ENCODE measurements at places on chromosomes 2 and 18. TPM values are rescaled to one million over a fixed set of nuclear protein-coding genes. Genes with fewer than 3 reads are reported as not detected.
A peak's percentile ranks its signal among the peaks of the same experiment; 100 is the strongest.

DNA sequence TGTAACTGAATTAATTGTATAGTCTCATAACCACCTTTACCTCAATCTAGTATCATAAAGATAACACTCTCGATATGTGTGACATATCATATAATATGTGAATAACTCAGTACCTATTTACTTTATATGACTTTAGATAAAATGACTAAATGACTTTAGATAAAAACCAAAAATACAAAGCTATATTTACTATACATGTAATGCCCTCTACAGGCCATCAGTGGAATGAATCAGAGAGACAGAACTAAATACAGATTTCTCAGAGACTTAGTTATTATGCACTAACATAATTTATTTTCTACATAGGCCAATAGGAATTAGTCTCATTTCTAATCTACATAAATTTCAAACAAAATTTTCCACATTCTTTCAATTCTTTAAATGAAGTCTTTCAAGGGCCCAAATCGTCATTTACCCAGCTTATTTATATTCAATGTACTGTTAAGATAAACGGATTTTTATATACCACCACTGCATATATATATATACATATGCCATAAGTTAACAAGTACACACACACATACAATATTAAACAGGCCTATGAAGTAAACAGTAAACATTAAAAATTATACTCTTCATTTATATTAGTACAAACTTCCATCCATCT, 219.9 kb downstream of the EXOC6B start:
- H3K27ac ChIP-seq = no peak overlapping the region
- peaks cover 6% of the 10 kb centered on the region for H3K4me1 ChIP-seq
- no peak overlapping the region for H3K4me3 ChIP-seq
- H3K27me3 ChIP-seq = no peaks in the 10 kb centered on the region

XDH gene
- total RNA-seq = 0.91 TPM

DNA sequence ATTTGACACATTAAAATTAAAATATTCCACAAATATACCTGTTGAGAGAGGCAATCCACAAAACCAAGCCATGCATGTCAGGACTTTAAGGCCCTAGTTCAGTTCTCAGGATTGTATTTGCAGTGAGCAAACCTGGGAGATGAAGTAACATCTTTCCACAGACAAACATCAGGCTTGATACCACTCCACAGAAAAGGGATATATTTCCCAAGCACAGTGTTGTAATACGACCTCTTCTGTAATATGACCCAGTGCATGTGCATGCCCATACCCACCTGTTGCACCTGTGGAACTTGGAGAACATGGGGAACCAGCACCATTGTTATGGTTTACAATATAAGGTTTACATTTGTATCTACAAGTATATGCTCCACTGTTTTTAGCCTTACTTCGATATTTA, 184.0 kb downstream of the PDE11A start:
- no peak overlapping the region for H3K27ac ChIP-seq
- no peaks in the 10 kb centered on the region for H3K4me1 ChIP-seq
- no peak for DNase-seq

LHCGR gene
- total RNA-seq = not detected

DNA sequence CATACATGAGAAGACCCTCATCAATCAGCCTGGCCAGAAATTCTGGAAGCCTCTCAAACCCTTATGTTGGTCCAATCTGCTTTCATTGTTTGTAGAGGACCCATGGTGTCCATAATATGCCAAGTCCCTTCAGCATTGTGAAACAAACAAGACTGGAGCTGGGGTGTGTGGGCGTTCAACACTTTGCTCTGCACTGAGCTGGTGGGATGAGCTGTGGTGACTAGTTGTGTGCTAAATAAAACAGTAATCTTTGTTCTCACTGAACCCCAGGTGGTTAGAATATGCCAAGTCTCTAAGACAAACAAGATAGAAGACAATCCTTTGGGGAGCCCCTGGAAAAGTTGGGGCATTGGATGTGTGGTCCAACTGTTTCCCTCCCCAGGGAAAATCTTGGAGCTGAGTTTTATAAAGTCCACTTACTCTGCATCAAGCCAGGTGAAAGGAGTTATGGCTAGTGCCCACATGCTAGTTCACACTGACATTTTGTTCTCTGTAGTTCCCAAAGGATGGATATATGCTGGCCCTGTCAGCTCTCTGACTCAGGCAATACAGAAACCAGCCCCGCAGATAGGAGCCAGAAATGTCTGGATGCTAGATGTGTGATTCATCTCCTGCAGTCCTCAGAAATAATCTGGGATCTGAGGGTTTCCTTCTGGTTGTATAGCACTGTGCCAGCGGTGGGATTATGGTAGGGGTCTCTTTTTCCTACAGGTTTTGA, 260.2 kb downstream of the TMX3 start:
- peaks cover 27% of the 10 kb centered on the region for H3K4me1 ChIP-seq
- DNase-seq = peak; percentile 36

LGALSL gene
- total RNA-seq = 12.1 TPM

LCT gene
- total RNA-seq = not detected

CNDP1 gene
- not detected for total RNA-seq

- no peak for DNase-seq
- peaks cover 6% of the 10 kb centered on the region for H3K4me1 ChIP-seq
- peaks cover 5% of the 10 kb centered on the region for H3K36me3 ChIP-seq
- no peak overlapping the region for H3K4me3 ChIP-seq
- H3K27me3 ChIP-seq = no peaks in the 10 kb centered on the region
These were observed 7.2 kb downstream of the SLC66A2 start for GRCh38 chr18:79944126-79944731.

- H3K27ac ChIP-seq = no peak overlapping the region
- H3K4me3 ChIP-seq = no peak overlapping the region
- H3K4me1 ChIP-seq = peaks cover 19% of the 10 kb centered on the region
These were observed 59.2 kb upstream of the KLF7 start for GRCh38 chr2:207224791-207225482.

AQP12B gene
- not detected for total RNA-seq

DNA sequence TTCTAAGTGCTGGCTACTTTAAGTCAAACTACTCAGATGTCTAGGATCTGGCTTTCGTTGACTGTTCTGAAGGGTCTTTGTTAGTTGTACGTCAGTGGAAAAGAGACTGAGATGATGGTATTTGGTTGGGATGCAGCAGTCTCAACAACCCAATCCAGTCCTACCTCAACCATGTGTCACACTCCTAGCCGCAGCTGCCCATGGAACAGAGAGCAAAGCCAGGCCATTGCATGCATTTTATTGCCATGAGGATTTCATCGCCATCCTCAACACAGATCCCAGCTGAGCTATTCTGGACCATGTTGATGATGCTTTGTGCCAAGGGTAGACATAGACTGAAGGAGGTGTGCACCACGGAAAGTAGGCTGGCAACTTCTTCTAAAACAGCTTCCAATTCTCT, 97.3 kb upstream of the STK39 start:
- no peak overlapping the region for H3K4me3 ChIP-seq
- H3K4me1 ChIP-seq = peaks cover 9% of the 10 kb centered on the region
- H3K36me3 ChIP-seq = no peaks in the 10 kb centered on the region
- H3K27ac ChIP-seq = no peak overlapping the region

GRCh38 chr2:201440182-201440581, 11.1 kb downstream of the TRAK2 start:
- H3K4me1 ChIP-seq = peaks cover 8% of the 10 kb centered on the region
- no peak overlapping the region for H3K27ac ChIP-seq
- peak; percentile 74 for DNase-seq
- H3K36me3 ChIP-seq = no peaks in the 10 kb centered on the region
- no peaks in the 10 kb centered on the region for H3K27me3 ChIP-seq
- no peak overlapping the region for H3K4me3 ChIP-seq

Data from PC-3 (cell line).